Ovary (tissue), 10 donors: ENCODE measurements at places on chromosomes 1 and 21. TPM values are rescaled to one million over a fixed set of nuclear protein-coding genes. Genes with fewer than 3 reads are reported as not detected.

DNA sequence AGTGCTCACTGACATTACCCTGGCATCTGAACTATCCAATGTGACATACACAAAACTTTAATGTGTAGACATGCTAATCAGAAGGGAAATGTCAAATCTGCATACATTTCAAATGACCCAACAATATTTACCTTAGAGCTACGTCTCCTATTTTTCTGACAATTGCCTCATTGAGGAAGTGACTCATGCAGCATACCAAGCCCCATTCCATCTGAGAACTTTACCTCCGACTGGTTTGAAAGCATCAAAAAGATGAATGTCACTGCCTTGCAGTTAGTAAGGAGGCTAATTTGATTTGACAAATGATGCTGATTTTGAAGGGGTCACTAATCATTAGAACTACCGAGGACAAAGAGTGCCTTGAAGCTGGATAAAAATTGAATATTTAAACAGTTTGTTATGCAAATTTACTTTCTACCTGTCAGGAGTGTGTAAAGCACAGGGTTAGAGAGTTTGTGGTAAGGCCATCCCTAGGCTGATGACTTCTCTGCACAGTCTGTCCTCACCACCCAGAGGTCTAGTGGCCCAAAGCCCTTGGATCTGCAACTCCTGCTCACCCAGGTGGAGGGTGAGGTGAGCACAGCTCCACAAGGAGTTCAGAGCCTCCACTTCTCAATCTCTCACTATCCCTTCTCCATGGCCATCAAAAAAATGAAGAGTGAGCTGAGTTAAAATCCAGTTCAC is 500.3 kb upstream of the C1orf87 start:
- no peaks in the 10 kb centered on the region for H3K36me3 ChIP-seq
- H3K27me3 ChIP-seq: no peaks in the 10 kb centered on the region
- H3K4me3 ChIP-seq: no peak overlapping the region
- DNase-seq: no peak
- H3K4me1 ChIP-seq: peaks cover 1% of the 10 kb centered on the region
- H3K27ac ChIP-seq: no peak overlapping the region

GRCh38 chr21:33063375-33063883 is 6.5 kb upstream of the OLIG1 start:
- DNase-seq: no peak
- H3K27ac ChIP-seq: no peak overlapping the region
- H3K27me3 ChIP-seq: no peaks in the 10 kb centered on the region
- H3K4me1 ChIP-seq: no peaks in the 10 kb centered on the region
- no peaks in the 10 kb centered on the region for H3K36me3 ChIP-seq

The GPX7 gene
- total RNA-seq: 13.1 TPM

DNA sequence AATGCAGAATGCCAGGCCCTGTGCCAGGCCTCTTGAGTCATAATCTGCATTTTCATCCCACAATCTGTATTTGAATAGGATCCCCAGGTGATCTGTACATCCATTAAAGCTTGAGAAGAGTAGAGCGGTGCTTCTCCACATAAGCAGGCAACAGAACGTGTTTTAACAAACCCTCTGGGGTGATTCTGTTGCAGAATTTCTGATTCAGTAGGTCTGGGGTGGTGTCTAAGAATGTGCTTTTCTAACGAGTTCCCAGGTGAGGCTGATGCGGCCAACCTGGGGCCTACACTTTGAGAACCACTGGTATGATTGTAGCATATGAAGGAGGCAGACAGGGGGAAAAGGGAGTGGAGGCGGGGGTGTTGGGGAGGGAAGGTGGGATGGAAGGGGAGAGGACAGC is 78.4 kb upstream of the POU3F1 start:
- H3K4me1 ChIP-seq: no peaks in the 10 kb centered on the region
- no peak overlapping the region for H3K4me3 ChIP-seq
- DNase-seq: no peak

The PAPPA2 gene
- not detected for total RNA-seq

GRCh38 chr1:211356723-211357407 is 30.2 kb downstream of the TRAF5 start:
- no peak overlapping the region for H3K27ac ChIP-seq
- DNase-seq: no peak
- H3K4me1 ChIP-seq: peaks cover 1% of the 10 kb centered on the region
- no peak overlapping the region for H3K4me3 ChIP-seq

DNA sequence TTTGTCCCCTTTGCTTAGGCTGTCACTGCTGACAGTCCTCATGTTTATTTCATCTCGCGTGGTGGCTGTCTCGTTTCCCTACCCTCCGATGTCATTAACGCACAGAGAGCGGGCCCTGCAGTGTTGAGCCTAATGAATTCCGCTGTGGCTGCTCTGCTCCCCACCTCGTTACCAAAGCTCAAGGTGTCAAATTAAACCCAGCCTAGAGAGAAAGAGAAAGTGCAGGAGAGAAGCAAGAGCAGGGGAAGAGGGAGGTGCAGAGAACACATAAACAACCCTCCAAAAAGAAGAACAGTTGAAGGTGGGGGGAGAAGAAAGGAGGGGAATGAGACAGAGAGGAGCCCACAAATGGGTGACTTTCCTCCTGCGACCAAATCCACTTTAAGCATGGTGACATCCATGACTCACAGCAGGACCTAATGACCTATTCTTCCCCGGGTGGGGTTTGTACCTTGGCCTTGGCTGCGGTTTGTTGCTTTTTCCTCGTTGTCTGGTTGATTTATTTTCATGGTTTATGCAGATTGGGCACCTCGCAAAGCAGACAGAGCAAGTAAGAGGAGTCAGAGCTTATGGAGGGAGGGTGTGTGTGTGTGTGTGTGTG is 92.5 kb downstream of the PBX1 start:
- H3K27me3 ChIP-seq: no peaks in the 10 kb centered on the region
- H3K4me1 ChIP-seq: peaks cover 31% of the 10 kb centered on the region
- H3K4me3 ChIP-seq: no peak overlapping the region
- H3K27ac ChIP-seq: peak overlapping the region; percentile 39
- H3K36me3 ChIP-seq: no peaks in the 10 kb centered on the region

The CAMK2N1 gene
- total RNA-seq: 69.5 TPM

DNA sequence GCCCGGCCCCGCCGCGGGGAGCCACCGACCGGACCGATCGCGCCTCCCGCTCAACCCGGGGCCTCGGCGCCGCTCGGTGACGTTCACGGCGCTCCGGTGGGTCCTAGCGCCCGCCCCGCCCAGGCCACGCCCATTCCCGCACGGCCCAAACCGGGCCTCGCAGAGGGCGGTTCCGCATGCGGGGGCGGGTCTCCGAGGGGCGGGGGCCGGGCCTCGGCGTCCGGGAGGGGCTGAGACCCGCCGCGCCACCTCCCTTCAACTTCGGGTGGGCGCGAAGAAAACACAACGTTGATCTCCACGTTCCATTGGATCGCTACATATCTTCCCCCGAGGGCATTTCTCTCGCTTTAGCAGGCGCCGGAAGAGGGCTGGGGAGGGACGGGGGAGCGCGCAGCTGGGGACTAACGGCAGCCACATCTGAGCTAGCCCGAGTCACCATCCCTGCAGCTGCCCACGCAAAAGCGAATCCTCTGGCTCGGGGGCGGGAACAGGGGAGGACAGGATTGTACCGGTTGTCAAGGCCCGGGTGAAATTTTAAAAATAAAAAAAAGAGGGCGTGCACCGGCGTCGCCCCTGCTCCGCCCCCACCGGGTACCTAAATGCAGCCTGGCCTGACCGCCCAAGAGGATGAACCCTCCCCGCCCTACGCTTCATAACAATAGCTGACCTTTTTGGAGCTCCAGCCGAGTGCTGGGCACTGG is at the start of gene MAD2L2:
Gene MAD2L2 (minus strand): TSS at position 78 of the 701 bp plus-strand sequence. CDS start 547 bp downstream, outside the sequence.
- peak within 1 kb of the TSS; percentile 67 for H3K27ac ChIP-seq
- no peaks in the 10 kb centered on the region for H3K36me3 ChIP-seq
- no peaks in the 10 kb centered on the region for H3K27me3 ChIP-seq
- DNase-seq: peak; percentile 85
- H3K4me3 ChIP-seq: peak within 1 kb of the TSS; percentile 66

The KCNK2 gene
- total RNA-seq: 0.83 TPM

The WDR64 gene
- 0.41 TPM for total RNA-seq

The AMY2A gene
- total RNA-seq: 6.9 TPM

DNA sequence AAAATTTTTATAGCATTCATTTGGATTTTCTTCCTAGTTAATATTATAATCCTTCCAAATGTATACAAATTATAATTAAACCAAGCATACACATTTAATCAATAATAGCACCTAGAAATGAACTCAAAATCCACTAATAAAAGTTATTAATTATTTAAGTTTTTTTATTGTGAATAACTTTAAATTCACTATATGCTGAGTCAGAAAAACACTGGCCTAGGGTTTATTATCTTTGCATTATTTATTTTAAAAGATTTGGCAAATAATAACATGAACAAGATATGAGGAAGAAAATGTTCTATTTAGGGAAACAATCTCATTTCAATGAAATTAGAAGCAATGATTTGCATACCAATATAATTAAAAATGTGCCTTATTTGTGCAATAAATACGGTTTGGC is 951.5 kb downstream of the KCNT2 start:
- no peak overlapping the region for H3K27ac ChIP-seq
- no peak overlapping the region for H3K4me3 ChIP-seq
- no peak for DNase-seq
- H3K27me3 ChIP-seq: no peaks in the 10 kb centered on the region
- H3K36me3 ChIP-seq: no peaks in the 10 kb centered on the region

DNA sequence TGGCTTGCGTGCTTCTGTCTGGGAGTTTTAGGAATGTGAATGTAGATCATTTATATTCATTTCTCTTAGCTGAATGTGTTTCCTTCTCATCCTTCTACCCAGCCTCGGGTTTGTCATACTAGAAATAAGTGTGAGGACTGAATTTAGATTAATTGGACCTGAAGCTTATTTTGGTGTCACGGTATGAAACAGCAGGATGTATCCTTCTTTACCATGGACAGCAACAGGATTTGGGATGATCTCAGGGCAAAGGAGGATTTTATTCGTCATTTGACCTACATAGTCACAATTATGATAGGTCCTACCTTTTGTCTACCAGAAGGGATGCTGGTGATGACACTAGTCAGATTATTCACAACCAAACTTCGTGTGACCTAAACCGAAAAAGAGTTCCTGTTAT is 127.4 kb downstream of the FMN2 start:
- no peak for DNase-seq
- no peak overlapping the region for H3K4me3 ChIP-seq
- H3K27me3 ChIP-seq: no peaks in the 10 kb centered on the region

The STYXL2 gene
- total RNA-seq: 0.22 TPM

DNA sequence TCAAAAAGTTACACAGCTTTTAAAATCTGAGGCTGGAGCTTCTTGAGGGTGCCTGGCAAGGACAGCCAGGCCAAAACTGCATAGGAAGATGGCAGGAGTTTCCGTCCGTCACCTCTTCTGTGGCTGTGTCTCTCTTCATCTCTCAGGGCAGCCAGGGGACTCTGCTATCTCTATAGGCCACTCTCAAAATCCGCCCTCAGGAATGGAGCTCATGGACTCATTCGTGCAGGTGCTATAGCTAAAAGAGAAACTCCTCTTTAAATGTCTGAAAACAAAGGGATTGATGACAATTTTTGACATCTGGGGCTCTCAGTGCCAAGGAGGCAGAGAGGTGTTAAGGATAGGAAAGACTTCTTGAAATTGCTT is 27.2 kb downstream of the OVAAL start:
- no peaks in the 10 kb centered on the region for H3K27me3 ChIP-seq
- no peak overlapping the region for H3K4me3 ChIP-seq
- DNase-seq: no peak
- no peaks in the 10 kb centered on the region for H3K4me1 ChIP-seq
- no peaks in the 10 kb centered on the region for H3K36me3 ChIP-seq

- no peak for DNase-seq
- no peaks in the 10 kb centered on the region for H3K36me3 ChIP-seq
- H3K27ac ChIP-seq: peak overlapping the region; percentile 10
Observed at GRCh38 chr1:65527707-65528503, 107.4 kb downstream of the LEPR start.

DNA sequence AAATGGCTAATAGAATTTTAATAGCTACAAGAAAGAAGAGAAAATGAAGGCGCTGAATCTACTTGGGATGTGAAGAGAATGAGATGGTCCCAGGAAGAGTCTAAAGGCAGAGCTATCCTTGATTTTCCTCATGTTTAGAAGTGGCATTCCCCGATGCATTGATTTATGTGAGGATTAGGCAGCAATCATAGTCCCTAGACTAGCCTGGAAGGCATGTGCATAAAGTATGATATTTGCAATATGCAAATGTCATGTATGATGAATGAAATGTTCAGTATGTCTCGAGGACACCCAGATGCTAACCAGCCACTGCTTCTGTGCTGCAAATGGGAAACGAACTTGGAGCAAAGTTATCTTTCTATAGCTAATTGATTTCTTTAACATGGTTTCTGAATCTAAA is 641.5 kb upstream of the PLXNA2 start:
- H3K27ac ChIP-seq: no peak overlapping the region
- no peak overlapping the region for H3K4me3 ChIP-seq
- no peak for DNase-seq
- H3K4me1 ChIP-seq: no peaks in the 10 kb centered on the region
- H3K27me3 ChIP-seq: no peaks in the 10 kb centered on the region

DNA sequence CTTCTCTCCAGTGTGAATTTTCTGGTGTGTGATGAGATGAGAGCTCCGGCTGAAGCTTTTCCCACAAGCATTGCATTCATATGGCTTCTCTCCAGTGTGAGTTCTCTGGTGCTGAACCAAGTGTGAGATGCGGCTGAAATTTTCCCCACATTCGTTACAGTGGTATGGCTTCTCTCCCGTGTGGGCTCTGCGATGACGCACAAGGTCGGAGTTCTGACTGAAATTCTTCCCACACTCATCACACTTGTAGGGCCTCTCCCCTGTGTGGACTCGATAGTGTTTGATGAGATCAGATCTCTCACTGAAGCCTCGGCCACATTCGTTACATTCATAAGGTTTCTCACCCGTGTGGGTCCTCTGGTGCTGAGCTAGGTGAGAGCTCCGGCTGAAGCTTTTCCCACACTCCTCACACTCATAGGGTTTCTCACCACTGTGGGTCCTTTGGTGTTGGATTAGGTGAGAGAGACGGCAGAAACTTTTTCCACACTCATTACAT is 7.4 kb downstream of the ZNF436 start:
- peaks cover 1% of the 10 kb centered on the region for H3K4me1 ChIP-seq
- no peak overlapping the region for H3K4me3 ChIP-seq
- H3K27ac ChIP-seq: no peak overlapping the region
- DNase-seq: peak; percentile 24
- H3K36me3 ChIP-seq: peaks cover 7% of the 10 kb centered on the region

The FOXO6 gene
- 17.4 TPM for total RNA-seq

DNA sequence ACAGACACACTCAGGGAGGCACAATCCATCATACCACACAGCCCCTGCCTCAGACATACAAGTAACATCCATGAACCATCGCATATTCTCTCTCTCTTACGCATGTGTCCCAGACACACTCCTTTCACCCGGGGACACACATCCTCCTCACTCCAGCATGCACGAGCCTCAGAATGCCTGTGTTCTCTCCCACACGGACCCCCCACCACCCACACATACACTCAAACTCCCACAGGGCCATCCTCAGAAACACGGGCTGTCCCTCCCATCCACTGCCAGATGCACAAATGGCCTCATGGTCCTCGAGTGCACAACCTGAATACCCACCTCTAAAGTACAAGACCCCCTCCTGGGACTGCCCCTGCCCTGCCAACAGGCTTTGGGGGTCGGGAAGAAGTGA is 2.2 kb upstream of the C1QC start:
- no peak for DNase-seq
- no peaks in the 10 kb centered on the region for H3K27me3 ChIP-seq
- H3K4me3 ChIP-seq: no peak overlapping the region
- H3K4me1 ChIP-seq: peaks cover 3% of the 10 kb centered on the region
- H3K36me3 ChIP-seq: no peaks in the 10 kb centered on the region

GRCh38 chr1:118151312-118151937 is 33.6 kb downstream of the SPAG17 start:
- H3K36me3 ChIP-seq: no peaks in the 10 kb centered on the region
- no peak overlapping the region for H3K4me3 ChIP-seq
- DNase-seq: peak; percentile 24
- H3K4me1 ChIP-seq: no peaks in the 10 kb centered on the region
